Kidney (tissue), 22 donors: ENCODE measurements at places on chromosomes 11 and 22. TPM values are rescaled to one million over a fixed set of nuclear protein-coding genes. Genes with fewer than 3 reads are reported as not detected.
A peak's percentile ranks its signal among the peaks of the same experiment; 100 is the strongest.

ACTN3 gene
- 0.16 TPM for total RNA-seq

MMP8 gene
- total RNA-seq = 0.16 TPM

ARHGAP42 gene
- total RNA-seq = 18.9 TPM

GRCh38 chr22:33049119-33049729 is 9.0 kb downstream of the SYN3 start:
- H3K36me3 ChIP-seq = no peaks in the 10 kb centered on the region
- H3K27me3 ChIP-seq = peaks cover under 1% of the 10 kb centered on the region
- DNase-seq = peak; percentile 83
- no peak overlapping the region for H3K27ac ChIP-seq
- no peak overlapping the region for H3K4me3 ChIP-seq

GRCh38 chr11:1233351-1234053 is 10.6 kb downstream of the MUC5B start:
- no peaks in the 10 kb centered on the region for H3K27me3 ChIP-seq
- H3K4me3 ChIP-seq = no peak overlapping the region

DNA sequence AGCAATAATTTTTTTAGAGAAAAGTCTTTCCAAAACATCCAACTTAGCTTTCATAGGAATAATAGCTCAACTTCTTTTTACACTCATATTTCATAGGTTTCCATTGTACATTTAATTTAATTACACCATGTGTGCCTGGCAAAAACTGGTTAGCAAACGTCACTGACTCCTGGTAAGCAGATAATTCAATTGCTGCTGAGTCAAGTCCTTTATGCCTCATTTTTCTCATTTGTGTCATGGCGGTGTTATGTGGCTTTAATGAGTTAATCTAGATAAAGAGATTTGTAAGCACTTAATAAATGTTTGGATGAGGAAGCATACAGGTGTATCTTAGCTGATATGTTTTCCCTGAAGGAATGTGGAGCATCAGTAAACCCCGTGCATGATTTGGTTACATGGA is 41.2 kb upstream of the PAK1 start:
- no peaks in the 10 kb centered on the region for H3K27me3 ChIP-seq
- H3K36me3 ChIP-seq = no peaks in the 10 kb centered on the region
- DNase-seq = no peak
- H3K27ac ChIP-seq = no peak overlapping the region
- no peak overlapping the region for H3K4me3 ChIP-seq

GRCh38 chr22:49281467-49282340 is 546.0 kb downstream of the BRD1 start:
- no peaks in the 10 kb centered on the region for H3K36me3 ChIP-seq
- H3K27me3 ChIP-seq = no peaks in the 10 kb centered on the region
- H3K4me1 ChIP-seq = no peaks in the 10 kb centered on the region
- H3K4me3 ChIP-seq = no peak overlapping the region
- no peak overlapping the region for H3K27ac ChIP-seq

GRCh38 chr11:78967811-78968210 is 393.1 kb upstream of the NARS2 start:
- no peaks in the 10 kb centered on the region for H3K36me3 ChIP-seq
- no peak for DNase-seq
- H3K27ac ChIP-seq = no peak overlapping the region
- H3K27me3 ChIP-seq = no peaks in the 10 kb centered on the region
- H3K4me1 ChIP-seq = peaks cover 6% of the 10 kb centered on the region

DNA sequence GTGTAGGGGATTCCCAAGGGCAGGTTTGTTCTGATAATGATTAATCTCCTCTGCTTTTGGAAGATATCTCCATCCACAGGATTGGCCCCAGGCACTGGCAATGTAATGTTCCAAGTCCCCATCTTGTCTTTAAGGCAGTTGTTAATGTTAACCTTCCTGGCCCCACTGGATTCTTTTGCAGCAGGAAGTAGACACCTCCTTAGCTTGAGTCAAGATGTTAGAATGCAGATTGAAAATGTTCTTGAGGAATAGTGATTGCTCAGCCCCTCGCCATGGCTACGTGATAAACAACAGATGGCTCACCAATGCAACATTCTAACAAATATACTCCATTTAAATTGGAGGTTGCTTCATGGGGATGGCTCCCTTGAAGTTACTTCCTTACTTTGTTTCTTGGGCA is 7.3 kb downstream of the HEPHL1 start:
- no peak for DNase-seq
- H3K36me3 ChIP-seq = no peaks in the 10 kb centered on the region
- no peak overlapping the region for H3K27ac ChIP-seq
- H3K4me1 ChIP-seq = no peaks in the 10 kb centered on the region
- no peaks in the 10 kb centered on the region for H3K27me3 ChIP-seq
